ENCODE measurements at places on chromosomes 7 and 10.
A peak's percentile ranks its signal among the peaks of the same experiment; 100 is the strongest.

DNA sequence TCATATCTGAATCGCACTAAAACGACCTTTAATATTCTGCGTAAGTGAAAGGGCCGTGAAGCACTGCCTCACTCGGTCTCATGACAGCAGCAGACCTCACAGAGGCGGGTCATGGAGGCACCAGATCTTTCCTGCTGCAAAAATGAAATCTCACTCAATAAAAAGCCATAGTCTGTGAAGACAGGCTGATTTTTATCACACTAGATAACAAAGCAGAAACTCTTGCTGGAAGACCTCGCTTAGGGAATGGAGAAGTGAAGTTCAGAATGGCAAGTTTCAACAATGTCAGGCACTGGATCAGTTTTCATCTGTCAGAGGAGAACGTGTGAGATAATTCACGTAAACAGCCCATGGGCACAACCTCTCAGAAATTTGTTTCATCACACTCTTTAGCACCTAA lies 8.0 kb downstream of the SEPHS1 start:
- DNase-seq, result no peak

- no peak for DNase-seq
Measured at GRCh38 chr7:69412331-69413146, 185.7 kb upstream of the AUTS2 start.

DNA sequence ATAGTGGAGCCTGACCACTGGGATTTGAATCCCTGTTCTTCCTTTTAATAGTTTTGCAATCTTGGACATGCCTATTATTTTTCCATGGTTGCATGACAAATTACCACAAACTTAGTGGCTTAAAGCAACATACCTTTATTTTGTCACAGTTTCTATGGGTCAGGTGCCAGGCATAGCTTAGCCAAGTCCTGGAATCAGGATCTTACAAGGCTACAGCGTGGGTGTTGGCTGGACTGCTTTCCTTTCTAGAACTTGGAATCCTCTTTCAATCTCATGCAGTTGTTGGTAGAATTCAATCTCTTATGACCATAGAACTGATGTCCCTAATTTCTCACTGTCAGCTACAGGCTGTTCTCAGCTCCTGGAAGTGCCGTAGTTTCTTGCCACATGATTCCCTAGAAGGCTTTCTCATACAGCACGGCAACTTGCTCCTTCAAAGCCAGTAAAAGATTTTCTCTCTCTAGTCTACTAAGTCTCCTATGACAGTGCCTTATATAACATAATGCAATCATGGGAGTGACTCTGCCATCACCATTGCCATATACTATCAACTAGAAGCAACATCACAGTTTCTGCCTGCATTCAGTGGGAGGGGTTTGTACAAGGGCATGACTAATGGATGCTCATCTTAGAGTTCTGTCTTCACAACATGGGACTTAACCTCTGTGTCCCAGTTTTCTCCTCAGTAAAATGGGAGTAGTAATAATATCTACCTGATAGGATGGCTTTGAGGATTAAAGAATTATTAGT lies 243.4 kb upstream of the FZD1 start:
- no peak for DNase-seq

DNA sequence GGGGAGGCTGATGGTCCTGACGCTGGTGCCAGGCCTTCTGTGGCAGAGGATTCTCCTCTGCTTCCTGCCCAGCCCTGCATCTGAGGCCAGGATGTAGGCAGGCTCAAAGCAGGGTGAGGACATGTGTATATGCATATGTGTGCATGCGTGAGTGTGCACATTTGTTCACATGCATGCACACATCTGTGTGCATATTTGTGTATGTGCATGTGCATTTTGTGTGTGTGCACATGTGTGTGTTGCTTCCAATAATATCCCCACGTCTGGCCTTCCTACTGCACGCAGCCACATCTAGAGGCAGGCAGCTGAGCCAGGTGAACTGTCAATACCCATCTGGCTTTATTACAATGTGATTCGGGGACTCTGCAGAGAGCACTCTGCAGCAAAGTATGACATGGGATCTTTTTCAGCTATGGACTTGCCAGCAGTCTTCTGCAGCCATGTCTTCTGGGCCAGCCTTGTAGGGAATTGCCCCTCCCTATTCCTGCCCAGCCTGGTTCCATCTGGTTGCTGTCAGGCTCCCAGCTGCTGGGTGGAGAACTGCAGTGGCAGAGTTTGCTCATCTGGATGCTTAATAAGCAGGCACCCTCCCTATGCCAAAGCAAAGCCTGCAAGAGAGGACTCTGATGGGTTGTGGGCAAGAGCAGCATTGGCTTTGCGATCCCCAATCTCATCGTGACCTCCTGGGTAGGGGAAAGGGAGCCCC lies 140.7 kb downstream of the PFKFB3 start:
- DNase-seq, result no peak

DNA sequence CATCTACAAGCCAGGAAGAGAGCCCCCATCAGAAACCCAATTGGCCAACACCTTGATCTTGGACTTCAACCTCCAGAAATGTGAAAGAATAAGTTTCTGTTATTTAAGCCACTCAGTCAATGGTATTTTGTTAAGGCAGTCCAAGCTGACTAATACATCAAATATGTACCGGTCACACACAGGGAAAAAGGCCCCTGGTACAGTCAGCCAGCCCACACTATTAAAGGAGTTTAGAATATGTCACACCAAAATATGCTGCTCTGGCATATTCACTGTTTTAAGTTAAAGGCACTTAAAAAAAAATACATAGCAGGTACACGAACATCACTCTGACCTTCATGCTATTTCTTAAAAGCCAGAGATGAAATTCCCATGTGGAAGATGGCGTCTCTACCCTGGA lies 15.2 kb upstream of the CDCA7L start:
- no peak for DNase-seq

GRCh38 chr10:96610817-96611216 lies 24.0 kb upstream of the TM9SF3 start:
- DNase-seq, result no peak

- DNase-seq, result no peak
Measured at GRCh38 chr7:98212532-98213041, 1.3 kb downstream of the BHLHA15 start.

DNA sequence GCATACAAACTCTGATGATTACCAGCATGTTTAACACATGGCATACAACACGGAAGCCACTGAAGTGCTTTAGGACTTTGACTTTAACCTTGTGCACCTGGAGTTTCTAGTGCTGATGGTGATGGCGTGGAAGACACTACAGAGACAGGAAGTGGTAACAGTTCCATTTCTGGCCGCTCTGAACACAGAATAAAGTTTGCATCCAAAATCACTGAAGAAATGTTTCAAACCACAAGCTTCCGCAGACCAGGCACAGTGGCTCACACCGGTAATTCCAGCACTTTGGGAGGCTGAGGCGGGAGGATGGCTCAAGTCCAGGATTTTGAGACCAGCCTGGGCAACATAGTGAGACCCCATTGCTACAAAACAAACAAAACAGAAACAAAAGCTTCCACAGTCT lies 40.3 kb upstream of the TNPO3 start:
- DNase-seq, result no peak

- DNase-seq, result peak; percentile 44
Measured at GRCh38 chr10:110600487-110601101, 33.1 kb downstream of the SMC3 start.

DNA sequence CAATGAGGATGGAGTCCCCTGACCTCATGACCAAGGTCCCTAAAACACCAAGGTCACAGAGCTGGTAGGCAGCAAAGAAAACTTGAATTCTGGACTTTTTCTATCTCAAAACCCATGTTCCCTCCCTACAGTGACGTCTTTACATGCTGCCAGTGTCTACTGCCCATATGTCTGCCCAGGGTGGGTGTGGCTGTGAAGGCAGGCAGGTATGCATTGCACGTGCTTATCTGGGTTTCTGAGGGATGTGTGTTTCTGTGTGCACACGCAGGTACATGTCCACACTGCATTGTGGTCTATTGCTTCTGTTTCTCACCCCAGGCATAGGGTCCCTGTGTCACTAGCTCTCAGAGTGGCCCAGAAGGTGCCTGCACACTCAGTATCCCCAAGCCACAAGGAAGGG lies 13.5 kb downstream of the ATP6V1F start:
- no peak for DNase-seq

DNA sequence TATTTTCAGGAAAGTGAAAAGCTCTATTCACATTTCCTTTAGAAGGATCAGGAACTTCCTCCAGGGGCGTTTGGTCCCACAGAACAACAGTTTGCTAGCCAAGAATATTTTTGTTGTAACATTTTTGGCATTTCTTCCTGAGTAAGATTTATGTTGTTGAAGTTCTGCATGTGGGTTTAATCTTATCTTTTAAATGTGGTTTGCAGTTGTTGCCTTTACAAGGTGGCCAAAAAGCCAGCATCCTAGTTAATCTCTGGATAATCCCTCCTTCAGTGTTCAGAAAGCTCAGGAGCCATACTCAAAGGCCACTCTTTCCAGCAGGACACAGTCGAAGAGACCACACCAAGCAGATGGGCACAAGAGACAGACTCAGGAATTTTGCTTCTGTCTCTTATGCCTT lies 30.0 kb downstream of the SLC26A4 start:
- no peak for DNase-seq

DNA sequence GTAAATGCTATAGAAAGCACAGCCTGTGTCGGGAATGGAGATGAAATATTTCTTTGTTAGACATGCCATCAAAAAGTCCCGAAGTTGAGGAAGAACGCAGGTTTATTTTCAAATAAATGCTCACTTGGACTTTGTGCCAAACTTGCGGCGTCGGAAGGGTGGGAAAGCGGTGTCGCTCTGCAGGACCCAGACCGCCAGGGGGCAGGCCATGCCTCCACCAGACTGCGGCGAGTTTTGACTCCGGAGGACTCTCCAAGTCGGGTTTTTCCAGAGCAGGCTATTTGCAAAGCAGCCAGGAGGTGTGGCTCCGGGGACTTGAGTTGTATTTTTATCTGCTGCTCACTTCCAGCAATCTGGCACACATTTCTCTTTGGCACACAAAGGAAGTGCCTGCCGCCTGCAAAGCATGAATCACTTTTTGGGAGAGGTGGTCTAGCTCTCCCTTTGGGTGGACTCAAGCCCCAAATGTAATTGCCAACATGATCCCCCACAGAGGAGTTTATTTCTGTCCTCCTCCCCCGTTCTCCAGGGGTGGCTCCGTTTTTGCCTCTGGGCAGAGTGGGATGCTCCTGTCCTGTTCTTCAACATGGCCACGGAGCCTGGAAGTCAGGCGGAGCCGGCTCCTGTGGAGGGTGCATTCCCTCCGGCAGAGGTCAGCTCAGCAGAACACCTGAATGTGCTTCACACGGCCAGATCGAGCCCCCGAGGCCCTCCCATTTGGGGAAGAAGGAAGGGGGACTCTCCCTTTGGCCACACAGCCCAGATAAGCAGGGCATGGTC lies 82.3 kb upstream of the GPR26 start:
- peak; percentile 63 for DNase-seq

DNA sequence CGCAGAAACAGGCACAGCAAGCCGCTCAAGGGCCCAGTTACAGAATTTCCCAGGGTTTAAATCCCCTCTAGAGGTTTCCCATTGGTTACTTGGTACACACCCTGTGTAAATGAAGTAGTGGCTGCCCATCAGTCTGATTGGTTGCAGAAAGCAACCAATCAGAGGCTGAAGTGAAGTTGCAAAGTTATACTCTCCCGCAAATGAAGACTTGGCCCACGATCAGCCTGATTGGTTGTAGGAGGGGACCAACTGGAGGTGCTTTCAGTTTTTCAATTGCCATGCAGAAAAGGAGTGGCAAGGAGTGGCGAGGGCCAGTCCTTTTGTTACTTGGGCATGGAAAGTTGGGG lies 909.2 kb upstream of the AUTS2 start:
- no peak for DNase-seq

GRCh38 chr10:113516061-113516460 lies 36.8 kb upstream of the HABP2 start:
- no peak for DNase-seq

DNA sequence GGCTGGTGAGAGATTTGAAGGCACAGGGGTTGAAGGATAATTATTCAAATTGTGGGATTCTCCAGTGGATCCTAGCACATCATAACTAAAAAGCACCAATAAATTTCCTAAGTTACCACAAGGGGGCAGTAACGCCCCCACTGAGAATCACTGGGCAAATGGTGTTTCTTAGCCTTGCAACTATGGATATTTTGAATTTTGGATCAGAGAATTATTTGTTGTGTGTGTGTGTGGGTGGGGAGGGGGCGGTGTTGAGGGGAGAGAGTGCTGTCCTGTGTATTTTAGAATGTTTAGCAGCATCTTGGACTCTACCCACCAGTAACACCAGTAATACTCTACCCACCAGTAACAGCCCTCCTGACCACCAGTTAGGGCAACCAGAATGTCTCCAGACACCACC lies 63.3 kb upstream of the PRKG1 start:
- DNase-seq, result peak; percentile 5

GRCh38 chr7:26372249-26372648 lies 80.6 kb downstream of the SNX10 start:
- DNase-seq, result no peak
